Breast epithelium (tissue), 4 donors: ENCODE measurements at places on chromosomes 2 and 18.
A peak's percentile ranks its signal among the peaks of the same experiment; 100 is the strongest.

DNA sequence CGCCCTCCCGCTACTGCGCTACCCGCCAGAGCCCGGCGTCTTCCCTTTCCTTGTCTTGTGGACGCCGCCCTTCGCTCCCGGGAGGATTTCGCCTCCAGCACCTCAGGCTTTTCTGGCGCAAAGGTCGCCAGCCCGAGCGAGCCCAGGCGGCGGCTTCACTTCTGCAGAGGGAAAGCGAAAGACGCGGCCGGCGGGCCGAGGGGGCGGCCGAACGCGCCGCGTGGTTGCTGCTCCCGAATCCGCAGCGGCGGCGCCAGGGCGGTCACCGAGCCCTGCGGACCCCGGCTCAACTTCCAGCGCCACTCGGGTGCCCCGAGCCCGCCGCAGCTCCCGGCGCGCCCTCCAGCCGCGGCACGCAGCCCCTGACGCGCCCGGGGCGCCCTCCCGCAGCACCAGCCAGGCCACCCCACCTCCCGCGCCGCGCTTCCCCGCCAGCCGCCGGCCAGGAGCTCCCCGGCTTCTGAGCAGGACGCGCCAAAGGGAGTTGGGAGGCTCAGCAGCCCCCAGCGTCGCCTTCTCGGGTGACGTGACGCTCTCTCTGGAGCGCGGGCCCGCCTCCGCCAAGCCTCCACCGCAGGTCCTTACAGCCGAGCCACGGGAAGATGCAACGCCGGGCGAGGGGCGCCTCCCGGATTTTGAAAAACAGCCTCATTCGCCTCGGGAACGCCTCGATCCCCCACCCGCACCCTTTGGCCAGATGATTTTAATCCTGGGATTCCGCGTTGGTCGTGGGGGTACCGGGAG lies 84.9 kb upstream of the EPB41L3 start:
- no peak for DNase-seq
- H3K4me1 ChIP-seq, result peaks cover 5% of the 10 kb centered on the region
- peak overlapping the region; percentile 92 for H3K27ac ChIP-seq
- H3K36me3 ChIP-seq, result no peaks in the 10 kb centered on the region

GRCh38 chr2:241788572-241788971 lies 11.9 kb downstream of the GAL3ST2 start:
- no peaks in the 10 kb centered on the region for H3K4me1 ChIP-seq
- H3K36me3 ChIP-seq, result no peaks in the 10 kb centered on the region
- no peaks in the 10 kb centered on the region for H3K27me3 ChIP-seq
- H3K4me3 ChIP-seq, result no peak overlapping the region
- H3K27ac ChIP-seq, result no peak overlapping the region

DNA sequence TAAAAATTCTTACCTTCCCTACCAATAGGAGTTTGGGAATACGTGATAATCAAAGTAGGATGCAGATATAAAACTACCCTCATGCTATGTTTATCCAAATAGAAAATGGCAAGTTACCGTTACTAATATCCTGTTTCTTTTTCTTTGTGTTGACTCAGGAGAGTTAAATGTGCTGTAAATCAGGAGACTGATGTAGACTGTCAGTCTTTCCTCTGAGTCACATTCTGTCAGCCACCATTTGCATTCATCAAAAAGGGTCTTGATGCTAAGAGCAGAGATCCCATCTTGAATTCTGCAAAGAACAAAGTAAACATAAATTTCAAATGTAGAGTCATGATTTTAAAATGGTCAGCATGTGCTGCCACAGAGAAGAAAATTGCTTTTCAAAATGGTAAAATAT lies 712.8 kb downstream of the SOCS6 start:
- H3K4me1 ChIP-seq, result no peaks in the 10 kb centered on the region
- H3K27ac ChIP-seq, result no peak overlapping the region
- no peaks in the 10 kb centered on the region for H3K36me3 ChIP-seq
- no peaks in the 10 kb centered on the region for H3K27me3 ChIP-seq
- no peak overlapping the region for H3K4me3 ChIP-seq

DNA sequence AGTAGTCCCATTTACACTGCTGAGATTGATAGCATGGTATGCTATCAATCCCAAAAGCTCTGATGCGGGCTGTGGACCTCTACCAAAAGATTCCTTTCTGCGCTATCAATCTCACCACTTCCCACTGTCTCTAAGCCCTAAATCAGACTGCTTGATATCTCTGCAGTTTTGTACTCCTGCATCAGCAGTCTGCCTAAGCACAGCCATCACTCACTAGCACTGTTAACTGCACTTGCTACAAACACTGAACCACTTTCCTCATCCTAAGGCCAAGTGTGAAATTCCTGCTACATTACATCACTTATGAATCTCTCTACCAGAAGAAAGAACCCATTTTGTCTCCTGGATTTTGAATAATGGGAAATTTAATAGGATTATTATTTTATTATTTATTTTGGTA lies 237.0 kb downstream of the HNMT start:
- no peak for DNase-seq
- H3K27ac ChIP-seq, result no peak overlapping the region
- no peaks in the 10 kb centered on the region for H3K27me3 ChIP-seq
- no peaks in the 10 kb centered on the region for H3K4me1 ChIP-seq
- no peaks in the 10 kb centered on the region for H3K36me3 ChIP-seq

DNA sequence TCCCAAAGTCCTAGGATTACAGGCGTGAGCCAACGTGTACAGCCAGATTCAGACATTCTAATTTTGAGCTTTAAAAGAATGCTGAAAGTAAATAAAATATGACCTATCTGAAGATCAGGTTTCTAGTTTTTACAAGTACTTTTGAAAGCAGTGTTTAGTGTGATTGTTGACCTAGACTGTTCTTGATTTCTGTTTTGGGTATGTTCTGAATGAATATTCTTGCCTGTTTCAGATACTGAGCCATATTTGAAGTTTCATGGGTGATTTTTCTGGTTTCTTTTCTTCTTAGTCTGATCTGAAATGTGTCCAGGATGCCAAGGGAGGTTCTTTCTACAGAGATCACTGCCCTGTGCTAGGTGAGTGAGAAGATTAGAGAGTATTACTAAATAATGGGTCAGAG lies 37.2 kb downstream of the MIB1 start:
- H3K4me1 ChIP-seq, result no peaks in the 10 kb centered on the region
- H3K27me3 ChIP-seq, result no peaks in the 10 kb centered on the region
- no peak for DNase-seq
- no peak overlapping the region for H3K27ac ChIP-seq
- no peak overlapping the region for H3K4me3 ChIP-seq

DNA sequence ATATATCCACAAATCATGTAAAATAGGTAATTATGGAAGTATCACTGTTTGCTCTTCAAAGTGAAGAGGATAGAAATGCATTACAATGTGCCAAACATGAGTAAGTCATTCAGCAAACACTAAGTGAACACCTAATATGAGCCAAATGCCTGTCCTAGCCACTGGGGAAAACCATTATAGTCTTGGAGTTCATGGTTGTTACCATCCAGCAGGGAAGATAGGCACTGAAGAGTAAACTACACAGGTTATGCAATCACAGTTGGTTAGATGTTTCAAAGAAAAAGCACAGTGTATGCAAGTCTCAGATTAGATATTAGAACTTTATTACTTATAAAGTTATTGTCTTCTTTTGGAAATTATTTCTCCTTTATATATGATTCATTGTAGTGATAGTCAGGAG lies 3.9 kb upstream of the SERPINB2 start:
- H3K27me3 ChIP-seq, result no peaks in the 10 kb centered on the region
- no peaks in the 10 kb centered on the region for H3K36me3 ChIP-seq
- no peak for DNase-seq

DNA sequence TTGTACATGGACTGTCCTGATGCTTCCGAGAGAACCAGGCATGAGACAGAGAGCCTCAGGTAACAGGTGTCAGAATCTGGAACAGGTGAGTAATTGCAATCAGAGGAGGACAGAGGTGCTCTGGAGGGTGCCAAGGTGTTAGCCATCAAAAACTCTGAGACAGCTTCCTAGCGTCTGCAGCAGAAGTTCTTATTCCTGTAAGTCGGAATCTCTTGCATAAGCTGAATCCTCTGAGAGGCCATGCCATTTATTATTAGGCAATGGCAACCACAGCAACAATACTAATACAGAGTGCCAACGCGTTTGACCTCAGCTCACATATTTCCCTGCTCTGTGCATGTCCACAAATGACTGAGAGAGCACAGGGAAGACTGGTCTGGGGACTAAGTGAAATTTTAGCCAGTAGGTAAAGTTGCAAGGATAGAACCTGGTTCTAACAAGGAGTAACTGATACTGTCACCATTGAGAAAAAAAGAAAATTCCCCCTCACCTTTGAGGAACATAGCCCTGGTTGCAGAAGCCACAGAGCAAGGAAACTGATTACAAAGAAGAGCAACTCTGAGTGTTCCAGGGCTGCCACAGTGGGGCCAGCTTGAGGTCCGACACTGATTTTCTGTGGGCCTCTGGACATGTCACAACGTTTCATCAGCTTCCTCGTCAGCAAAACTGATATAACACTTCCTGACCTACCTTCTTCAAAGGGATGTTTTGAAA lies 55.1 kb upstream of the ACSL3 start:
- no peaks in the 10 kb centered on the region for H3K4me1 ChIP-seq
- no peaks in the 10 kb centered on the region for H3K36me3 ChIP-seq
- no peaks in the 10 kb centered on the region for H3K27me3 ChIP-seq

DNA sequence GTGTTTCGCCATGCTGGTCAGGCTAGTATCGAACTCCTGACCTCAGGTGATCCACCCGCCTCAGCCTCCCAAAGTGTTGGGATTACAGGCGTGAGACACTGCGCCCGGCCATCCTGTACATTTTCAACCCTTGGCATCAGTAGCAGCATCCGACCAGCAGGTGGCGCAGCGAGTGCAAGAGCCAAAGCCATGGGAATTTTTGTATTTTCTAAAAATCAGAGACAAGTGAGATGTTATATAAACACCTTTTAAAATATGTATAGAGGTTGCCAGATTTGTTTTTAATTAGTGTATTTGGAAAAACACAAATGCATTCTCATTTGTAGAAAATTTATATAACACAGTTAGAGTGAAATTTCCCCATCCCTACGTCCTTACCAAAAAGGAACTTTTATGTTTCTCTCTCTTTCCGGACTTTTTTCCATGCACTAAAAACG lies 36.8 kb downstream of the MOGAT1 start:
- H3K4me3 ChIP-seq, result no peak overlapping the region
- no peaks in the 10 kb centered on the region for H3K27me3 ChIP-seq
- H3K27ac ChIP-seq, result no peak overlapping the region
- H3K4me1 ChIP-seq, result no peaks in the 10 kb centered on the region
- no peaks in the 10 kb centered on the region for H3K36me3 ChIP-seq

- H3K27me3 ChIP-seq, result no peaks in the 10 kb centered on the region
- H3K27ac ChIP-seq, result no peak overlapping the region
- H3K4me3 ChIP-seq, result no peak overlapping the region
- DNase-seq, result no peak
- no peaks in the 10 kb centered on the region for H3K4me1 ChIP-seq
- H3K36me3 ChIP-seq, result peaks cover 4% of the 10 kb centered on the region
These were observed 13.3 kb downstream of the DSC1 start for GRCh38 chr18:31149351-31149750.

DNA sequence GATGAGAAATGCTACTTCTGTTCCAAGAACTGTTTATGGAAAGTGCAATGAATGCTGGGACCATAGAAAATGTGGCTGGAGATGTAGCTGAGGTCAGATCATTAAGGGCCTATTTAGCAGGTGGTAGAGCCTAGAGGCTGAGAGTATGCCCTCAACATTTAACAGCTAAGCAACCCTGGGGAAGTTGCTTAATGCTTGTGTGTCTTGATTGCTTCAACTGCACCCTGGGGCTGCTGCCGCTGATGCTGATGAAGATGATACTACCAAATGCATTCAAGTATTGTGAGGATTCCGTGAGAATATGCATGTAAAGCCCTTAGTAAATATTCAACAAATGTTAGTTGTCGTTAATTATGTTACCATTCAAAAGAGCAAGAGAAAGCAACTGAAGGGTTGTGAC lies 273.2 kb downstream of the BCL11A start:
- no peak for DNase-seq
- no peaks in the 10 kb centered on the region for H3K4me1 ChIP-seq
- no peaks in the 10 kb centered on the region for H3K27me3 ChIP-seq
- no peaks in the 10 kb centered on the region for H3K36me3 ChIP-seq
- H3K27ac ChIP-seq, result no peak overlapping the region

DNA sequence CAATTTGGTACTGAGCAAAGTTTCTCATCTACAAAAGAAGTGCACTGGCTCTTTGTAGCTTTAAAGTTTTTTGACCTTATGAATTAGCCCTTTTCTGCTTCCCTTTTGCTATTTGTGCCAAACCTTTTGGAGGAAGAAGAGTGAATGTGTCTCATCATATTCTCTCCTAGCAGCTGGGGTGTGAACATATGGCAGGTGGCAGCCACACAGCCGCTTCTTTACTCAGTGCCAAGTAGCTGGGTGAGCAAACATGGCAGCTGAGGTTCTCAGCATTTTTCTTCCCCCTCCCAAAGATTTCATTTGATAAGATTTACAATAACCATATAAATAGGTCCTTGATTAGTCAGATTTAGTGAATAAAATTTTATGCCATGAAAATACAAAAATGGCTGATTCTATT lies 46.7 kb upstream of the STK17B start:
- no peak for DNase-seq
- no peak overlapping the region for H3K4me3 ChIP-seq
- no peaks in the 10 kb centered on the region for H3K36me3 ChIP-seq
- no peaks in the 10 kb centered on the region for H3K27me3 ChIP-seq

GRCh38 chr2:133497270-133497893 lies 70.9 kb downstream of the NCKAP5 start:
- no peaks in the 10 kb centered on the region for H3K36me3 ChIP-seq
- peak overlapping the region; percentile 27 for H3K27ac ChIP-seq
- H3K4me1 ChIP-seq, result no peaks in the 10 kb centered on the region
- H3K4me3 ChIP-seq, result no peak overlapping the region
- DNase-seq, result peak; percentile 23

- no peak overlapping the region for H3K27ac ChIP-seq
- H3K4me3 ChIP-seq, result no peak overlapping the region
- no peak for DNase-seq
- H3K27me3 ChIP-seq, result no peaks in the 10 kb centered on the region
- H3K4me1 ChIP-seq, result no peaks in the 10 kb centered on the region
- no peaks in the 10 kb centered on the region for H3K36me3 ChIP-seq
These were observed 4.5 kb downstream of the GPR39 start for GRCh38 chr2:132420816-132421805.

DNA sequence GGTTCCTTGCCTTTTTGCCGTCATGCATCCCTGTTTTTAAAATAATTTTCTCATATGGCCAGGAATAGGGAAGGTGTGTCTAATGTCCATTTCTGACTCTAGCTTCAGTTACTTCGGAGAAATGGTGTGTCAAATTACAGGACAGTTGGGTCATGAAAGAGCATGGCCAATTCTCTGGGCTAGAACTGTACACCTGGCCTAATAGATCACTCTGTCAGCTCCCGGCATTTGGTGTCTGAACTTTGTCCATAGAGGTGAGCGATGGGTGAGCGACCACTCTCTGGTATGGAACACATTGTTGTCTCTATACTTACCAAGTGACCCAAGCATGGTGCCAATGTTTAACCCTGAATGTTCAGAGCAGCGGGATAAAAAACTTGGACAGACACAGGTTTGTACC lies 38.3 kb upstream of the ASB18 start:
- H3K4me3 ChIP-seq, result no peak overlapping the region
- no peaks in the 10 kb centered on the region for H3K27me3 ChIP-seq
- DNase-seq, result no peak
- no peaks in the 10 kb centered on the region for H3K4me1 ChIP-seq

- no peak overlapping the region for H3K4me3 ChIP-seq
- no peak overlapping the region for H3K27ac ChIP-seq
- no peak for DNase-seq
- H3K4me1 ChIP-seq, result no peaks in the 10 kb centered on the region
These were observed 552.5 kb upstream of the CRIM1 start for GRCh38 chr2:35803126-35803525.
